Thoracic aorta endothelial cell (primary cell): ENCODE measurements at places on chromosomes 11 and 22. TPM values are rescaled to one million over a fixed set of nuclear protein-coding genes. Genes with fewer than 3 reads are reported as not detected.

The OR51E2 gene
- total RNA-seq = not detected in 2 replicates

The MISFA gene
- 0.13 and 0.65 TPM in 2 replicates for total RNA-seq

The P4HA3 gene
- 11.8 and 29.1 TPM in 2 replicates for total RNA-seq

The BACE1 gene
- total RNA-seq = 14.2 and 17.5 TPM in 2 replicates

The SEPTIN3 gene
- total RNA-seq = 0.07 and 0.13 TPM in 2 replicates

The SHISAL1 gene
- under 0.01 TPM in 1 of 2 replicates, not detected in the other for total RNA-seq

The OR52I1 gene
- total RNA-seq = not detected in 2 replicates

The CD3D gene
- not detected in 2 replicates for total RNA-seq

The MOV10L1 gene
- total RNA-seq = 20.2 and 44.9 TPM in 2 replicates

The PPP2R1B gene
- total RNA-seq = 51.7 and 59.4 TPM in 2 replicates

The TMEM258 gene
- total RNA-seq = 46.4 and 56.1 TPM in 2 replicates

The SUN2 gene
- 101 and 126 TPM in 2 replicates for total RNA-seq

The APOL3 gene
- total RNA-seq = 19.9 and 35.8 TPM in 2 replicates

The KLHL35 gene
- 1.0 and 2.1 TPM in 2 replicates for total RNA-seq

The TBX10 gene
- not detected in 2 replicates for total RNA-seq

The C1QTNF4 gene
- total RNA-seq = 0.27 and 0.43 TPM in 2 replicates

The DTX4 gene
- total RNA-seq = 0.14 and 0.53 TPM in 2 replicates

The SSTR3 gene
- not detected in 2 replicates for total RNA-seq

The STK33 gene
- 0.53 and 1.1 TPM in 2 replicates for total RNA-seq

The POU2AF2 gene
- not detected in 2 replicates for total RNA-seq

The MEI1 gene
- 1.4 and 4.3 TPM in 2 replicates for total RNA-seq

The KBTBD4 gene
- 21.4 and 27.5 TPM in 2 replicates for total RNA-seq

The BBOX1 gene
- not detected in 2 replicates for total RNA-seq

The MYRF gene
- 0.66 and 1.4 TPM in 2 replicates for total RNA-seq

The ANO1 gene
- total RNA-seq = 0.27 TPM in 1 of 2 replicates, not detected in the other

The MUC5AC gene
- total RNA-seq = not detected in 2 replicates

The HORMAD2 gene
- total RNA-seq = not detected in 2 replicates
